GM23248 (cell line): ENCODE measurements at places on chromosomes 11 and 22. TPM values are rescaled to one million over a fixed set of nuclear protein-coding genes. Genes with fewer than 3 reads are reported as not detected.
A peak's percentile ranks its signal among the peaks of the same experiment; 100 is the strongest.

Gene NCF4
- polyA plus RNA-seq: 0.18 TPM in 1 of 2 replicates, not detected in the other

DNA sequence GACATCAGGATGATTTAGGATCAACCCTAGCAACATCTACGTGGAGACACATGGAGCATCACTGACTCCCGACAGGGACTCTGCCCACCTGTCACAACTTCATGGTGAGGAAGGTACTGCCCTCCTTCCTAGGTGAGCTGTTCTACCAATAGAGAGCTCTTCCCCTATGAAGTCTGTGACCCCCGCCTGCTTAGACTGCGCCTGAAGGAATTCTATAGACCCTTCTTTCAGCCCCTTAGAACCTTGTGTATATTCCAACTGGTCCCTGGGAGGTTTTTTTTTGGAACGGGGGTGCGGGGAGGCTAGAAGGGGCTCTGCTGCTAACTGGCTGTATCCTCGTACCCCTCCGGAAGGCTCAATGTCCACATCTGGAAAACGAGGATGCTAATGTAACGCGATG, 566 bp downstream of the INTS4 start:
- DNase-seq: peak; percentile 11

GRCh38 chr22:19818324-19819207, 36.1 kb downstream of the GNB1L start:
- no peak for DNase-seq

DNA sequence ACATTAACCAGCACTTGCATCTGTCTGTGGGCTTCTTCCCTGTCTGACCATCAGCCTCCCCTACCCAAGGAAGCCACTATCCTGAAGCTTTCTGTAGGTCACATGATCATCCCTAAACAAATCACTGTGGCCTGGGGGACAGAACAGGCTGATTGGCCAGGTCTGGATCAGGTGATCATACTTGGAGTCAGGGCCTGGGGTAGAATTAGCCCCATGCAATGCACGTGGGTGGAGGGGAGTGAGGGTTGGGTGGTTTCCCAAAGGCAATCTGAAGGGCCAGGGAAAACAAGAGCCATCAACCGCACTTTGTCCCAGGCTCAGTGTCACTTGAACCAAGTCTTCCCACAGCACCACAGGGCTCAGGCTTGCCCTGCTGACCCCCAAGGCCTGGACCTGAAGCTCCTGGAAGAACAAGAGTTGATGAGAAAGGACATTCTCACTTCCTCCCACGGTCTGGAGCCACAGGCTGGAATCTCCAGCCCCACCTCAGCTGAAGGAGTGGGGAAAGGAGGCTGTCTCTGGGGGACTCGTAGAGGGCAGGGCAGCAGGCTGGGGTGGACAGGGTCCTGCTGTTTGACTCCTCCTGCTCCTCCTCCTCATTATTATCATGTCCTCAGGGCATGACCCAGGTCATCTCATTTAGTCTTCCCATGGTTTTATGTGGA, 31.5 kb upstream of the TSPAN18 start:
- DNase-seq: no peak

Gene CDC42EP2
- polyA plus RNA-seq: 37.9 and 40.3 TPM in 2 replicates

Gene SLC22A8
- polyA plus RNA-seq: not detected in 2 replicates

Gene SEC14L2
- polyA plus RNA-seq: 23.3 and 26.6 TPM in 2 replicates

DNA sequence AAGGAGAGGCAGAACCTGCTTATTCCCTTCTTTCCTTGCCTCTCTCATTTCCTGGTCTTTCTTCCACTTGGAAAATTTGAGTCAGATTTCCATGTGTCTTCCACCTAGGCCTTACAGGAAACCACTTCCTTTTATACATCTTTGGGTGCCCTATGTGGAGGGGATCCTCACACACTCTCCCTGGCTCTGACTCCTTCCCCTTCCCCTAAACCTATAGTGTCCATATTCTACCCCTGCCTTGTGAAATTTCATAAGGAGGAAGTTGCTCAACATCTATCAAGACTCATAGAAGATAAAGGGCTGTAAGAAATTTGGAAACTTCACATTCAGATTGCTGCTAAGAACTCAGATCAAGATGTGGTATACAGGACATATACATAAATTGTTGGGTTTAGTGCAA, 20.4 kb downstream of the TUG1 start:
- no peak for DNase-seq

- no peak for DNase-seq
These were observed 1.6 kb downstream of the KMT5B start for GRCh38 chr11:68211546-68211945.

Gene ZNF214
- polyA plus RNA-seq: 1.3 and 2.4 TPM in 2 replicates

DNA sequence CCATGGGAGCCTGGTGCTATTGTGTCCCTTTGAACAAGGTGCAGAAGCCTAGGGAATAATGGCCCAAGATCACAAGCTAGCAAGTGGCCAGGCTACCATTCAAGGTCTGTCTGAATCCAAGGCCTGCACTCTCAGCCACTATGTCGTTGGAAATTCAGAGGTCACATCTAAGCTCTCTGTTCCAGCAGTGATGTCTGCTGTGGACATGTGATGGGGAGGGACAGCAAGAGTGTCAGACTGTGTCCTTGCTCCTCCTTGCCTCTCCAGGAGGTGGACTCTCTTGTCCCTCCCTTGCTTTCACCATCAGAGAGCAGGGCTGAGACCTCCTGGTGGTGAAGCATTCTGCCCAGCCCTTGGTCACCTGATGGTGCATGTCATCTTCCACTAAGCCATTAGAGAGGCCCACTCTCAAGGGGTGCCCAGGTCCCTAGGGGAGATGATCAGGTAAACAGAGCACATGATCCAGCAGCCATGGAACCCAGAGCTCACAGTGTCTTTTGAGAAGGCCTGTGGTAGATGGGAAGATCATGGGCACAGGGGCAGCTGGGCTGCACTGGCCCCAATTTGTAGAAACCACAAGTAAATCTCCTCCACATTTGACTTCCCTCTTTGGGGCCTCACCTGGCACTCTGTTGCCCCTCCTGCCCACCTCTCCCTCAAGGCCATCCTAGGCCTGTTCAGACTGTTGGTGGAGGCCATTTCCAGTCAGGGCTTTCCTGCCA, 37.1 kb upstream of the SUSD2 start:
- DNase-seq: no peak

DNA sequence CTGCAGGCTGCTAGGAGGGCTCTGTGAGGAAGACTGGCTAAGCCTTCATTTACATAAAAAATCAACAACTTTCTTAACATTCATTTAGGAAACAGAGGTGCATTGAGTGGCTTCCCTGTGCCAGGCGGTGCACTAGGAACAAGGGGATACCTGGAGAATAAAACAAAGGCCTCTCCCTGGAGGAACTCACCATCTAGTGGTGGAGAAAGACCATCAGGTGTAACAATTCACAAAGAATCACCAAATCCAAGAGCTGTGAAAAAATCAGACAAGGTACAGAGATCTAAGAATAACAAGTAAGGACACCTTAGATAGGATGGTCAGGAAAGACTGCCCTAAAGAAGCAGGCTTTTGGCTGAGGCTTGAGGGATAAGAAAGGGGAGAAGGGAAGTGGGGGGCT, 40.3 kb downstream of the CSNK2A3 start:
- DNase-seq: no peak

GRCh38 chr22:37376643-37377042, 50.6 kb downstream of the ELFN2 start:
- no peak for DNase-seq

DNA sequence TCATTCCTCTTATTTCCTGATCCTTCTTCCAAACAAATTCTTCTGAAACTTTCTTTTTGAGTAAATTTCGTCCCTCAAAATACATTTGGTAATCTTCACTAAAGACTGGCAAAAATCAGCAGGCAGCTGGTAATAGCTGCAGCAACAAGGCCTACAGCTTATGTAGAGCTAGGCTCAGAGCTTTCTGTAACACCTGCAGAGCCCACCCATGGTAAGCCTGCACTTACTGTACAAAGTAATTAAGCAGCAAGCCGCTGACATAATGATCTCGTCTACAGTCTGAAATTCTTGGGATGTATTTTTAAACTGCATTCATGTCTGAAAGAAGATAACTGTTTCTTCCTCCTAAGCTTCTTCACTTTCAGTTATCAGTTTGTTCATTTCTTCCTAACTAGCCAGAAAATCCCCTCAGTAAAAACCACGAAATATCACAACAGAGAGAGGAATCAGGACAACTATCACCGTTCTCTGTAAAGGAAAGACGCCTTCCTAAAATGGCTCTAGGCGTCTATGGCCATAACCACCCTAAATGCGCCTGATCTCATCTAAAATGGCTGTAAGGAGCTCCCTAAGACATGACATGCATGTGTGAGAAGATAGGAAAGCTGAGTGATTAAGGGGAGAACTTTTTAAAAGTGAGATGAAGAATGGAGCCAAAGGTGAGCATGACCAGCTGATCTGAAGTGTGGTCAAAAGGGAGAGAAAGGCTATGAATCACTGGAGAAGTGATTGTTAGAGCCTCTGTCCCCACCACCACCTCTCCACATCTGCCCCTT, 56.2 kb downstream of the DENND5A start:
- no peak for DNase-seq

Gene MFRP
- not detected in 2 replicates for polyA plus RNA-seq

DNA sequence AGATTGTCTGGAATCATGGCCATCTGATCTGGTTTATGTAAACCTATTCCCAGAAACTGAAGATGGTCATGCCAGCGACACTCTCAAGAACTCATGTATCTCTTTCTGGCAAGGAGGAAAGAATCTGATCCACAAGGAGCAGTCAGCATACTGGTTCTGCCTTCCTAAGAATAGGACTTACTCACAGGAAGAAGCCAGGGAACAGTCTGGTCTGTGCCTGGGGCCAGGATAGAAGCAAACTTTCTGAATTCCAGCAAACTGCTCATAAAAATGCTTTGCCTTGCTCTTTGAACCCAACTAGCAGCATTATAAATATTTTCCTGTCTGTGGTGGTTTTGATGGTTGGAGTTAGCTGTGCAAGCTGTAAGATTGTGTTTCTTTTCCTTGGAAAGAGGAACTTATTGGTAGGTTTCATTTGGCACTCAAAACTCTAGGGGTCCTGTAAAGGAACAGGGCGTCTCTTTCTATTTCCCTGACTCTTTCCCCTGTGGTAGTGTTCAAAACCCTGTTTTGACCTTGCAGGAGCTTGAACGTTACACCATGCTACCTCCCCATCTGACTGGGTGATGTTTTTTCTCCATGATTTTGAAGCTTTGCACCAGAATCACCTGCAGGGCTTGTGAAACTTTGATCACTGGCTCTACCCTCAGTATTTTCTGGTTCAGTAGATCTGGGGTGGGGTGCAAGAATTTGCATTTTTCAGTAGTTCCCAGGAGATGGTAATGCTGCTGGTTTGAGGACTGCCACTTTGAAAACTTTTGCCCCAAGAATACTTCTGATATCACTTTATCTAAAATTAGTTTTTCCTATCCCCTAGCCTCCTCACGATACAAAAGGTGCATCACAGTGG, 627.8 kb upstream of the ANO5 start:
- no peak for DNase-seq

Gene FGF4
- not detected in 2 replicates for polyA plus RNA-seq

GRCh38 chr11:100188137-100188783, 498.8 kb upstream of the ARHGAP42 start:
- DNase-seq: no peak

GRCh38 chr11:18927550-18928322, 11.5 kb downstream of the MRGPRX1 start:
- no peak for DNase-seq

DNA sequence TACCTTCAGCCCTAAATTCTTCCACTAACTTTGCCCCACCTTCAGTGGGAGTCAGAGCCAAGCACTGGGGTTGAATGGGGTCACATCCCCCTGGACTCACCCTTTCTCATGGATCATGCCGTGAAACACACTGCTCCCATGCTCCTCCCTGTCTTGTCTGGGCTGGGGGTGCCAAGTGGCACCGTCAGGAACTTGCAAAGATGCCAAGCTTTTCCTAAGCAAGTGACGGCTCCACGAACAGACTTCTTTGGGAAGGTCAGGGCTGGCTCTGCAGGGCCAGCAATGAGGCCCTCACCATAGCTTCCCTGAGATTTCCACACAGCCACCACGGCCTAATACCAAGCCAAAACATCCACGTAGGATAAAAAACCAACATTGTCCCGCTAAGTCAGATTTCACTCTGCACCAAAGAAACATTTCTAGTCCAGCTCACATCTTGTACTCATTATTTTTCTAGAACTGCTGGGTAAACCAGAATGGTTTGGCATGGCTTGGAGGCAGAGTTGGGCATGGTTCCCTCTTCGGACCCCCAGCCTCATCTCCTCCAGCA, 76.5 kb downstream of the NAT10 start:
- no peak for DNase-seq

DNA sequence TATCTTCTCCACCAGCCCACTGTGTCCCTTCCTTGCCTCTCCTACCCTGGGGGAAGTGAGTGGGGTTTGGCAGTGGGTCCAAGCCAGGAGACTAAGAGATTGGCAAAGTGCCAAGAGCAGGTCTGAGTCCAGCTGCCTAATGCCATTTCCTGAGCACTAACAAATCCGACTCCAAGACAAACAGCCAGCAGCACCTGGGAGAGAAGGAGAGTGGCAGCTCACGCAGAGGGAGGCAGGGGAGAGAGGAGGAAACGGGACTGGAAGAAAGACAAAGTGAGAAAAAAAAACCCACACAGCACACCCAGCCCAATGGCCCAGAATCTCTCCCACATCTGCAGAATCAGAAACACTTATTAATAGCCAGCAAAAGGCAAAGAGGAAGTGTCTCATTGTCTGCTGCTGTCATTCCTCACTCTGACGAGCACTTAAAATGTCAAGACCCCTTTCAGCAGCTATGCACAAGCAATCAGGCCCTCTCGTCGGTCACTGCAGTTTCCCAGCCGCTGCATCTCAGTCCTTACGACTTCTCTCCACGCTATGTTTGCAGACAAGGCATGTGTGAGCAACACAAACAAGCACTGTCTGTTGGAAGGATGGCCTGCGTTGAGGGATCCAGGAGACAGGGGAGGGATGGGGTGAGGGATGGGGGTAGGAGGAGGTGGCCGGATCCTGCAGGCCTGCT, 558.4 kb upstream of the CADM1 start:
- DNase-seq: no peak

DNA sequence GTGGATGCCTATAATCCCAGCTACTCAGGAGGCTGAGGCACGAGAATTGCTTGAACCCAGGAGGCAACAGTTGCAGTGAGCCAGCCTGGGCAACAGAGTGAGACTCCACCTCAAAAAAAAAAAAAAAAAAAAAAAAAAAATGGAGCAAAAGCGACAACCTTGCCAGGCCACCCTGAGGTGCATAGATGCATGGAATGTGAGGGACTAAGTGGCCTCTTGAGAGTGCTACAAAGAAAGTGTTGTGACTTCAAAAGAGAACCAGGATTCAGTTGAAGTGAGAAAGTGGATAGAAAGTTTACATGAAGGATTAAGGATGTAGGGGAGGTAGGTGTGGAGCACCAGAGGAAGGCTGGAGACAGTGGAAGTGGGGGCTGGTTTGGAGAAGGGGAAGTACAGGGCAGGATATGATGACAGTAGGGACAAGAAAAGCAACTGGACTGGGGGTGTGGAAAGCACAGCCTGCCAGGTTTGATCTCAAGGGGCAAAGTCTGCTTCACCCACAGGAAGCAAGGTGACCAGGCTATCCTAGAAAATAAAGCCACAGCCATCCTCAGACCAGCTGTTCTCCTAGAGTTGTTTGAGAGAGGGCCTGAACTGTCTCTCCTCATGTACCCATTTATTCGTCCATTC, 36.0 kb upstream of the OLFML1 start:
- DNase-seq: no peak

DNA sequence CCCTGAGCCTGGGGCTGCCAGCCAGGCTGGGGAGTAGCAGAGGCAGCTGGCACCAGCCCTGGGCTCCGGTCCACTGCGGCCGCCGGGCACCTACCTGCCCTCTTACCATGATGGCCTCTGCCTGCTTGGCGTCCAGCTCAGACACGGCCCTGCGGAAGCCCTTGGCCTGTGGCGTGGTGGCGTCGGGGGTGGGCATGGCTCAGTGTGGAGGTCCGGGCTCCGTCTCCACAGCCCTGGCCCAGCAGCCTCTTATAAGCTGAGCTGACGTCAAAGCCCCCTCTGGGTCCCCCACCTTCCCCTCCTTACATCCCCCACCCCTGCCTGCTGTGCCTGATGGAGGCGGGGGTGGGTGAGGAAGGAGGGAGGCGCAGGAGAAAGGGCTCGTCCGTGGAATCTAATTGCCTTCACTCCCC, at the start of gene TH:
TH (minus strand) TSS at position 225 of the 413 bp plus-strand sequence; CDS start at position 196, 29 bp downstream.
- DNase-seq: no peak
